ENCODE measurements at places on chromosomes 12 and 14.

DNA sequence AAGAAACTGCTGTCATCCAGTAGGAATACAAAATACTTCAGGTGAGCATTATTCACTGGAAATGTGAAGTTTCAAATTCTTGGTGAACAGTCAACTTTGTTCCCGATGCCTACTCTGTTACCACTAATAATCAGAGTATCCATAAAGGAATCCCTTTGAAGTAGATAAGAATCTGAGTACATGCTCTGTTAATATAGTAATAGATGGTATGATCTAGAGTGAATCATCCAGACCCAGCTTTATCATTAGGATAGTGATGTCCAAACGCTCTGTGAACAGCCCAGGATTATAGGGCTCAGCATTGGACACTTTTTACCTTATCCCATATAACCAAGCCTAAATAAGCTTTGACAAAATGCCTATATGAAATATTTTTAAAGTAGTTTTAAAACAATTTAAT, 33.3 kb downstream of the PPP2R3C start:
- no peak for DNase-seq

- DNase-seq, result no peak
These were observed 174.1 kb upstream of the PRICKLE1 start for GRCh38 chr12:42763682-42764081.

DNA sequence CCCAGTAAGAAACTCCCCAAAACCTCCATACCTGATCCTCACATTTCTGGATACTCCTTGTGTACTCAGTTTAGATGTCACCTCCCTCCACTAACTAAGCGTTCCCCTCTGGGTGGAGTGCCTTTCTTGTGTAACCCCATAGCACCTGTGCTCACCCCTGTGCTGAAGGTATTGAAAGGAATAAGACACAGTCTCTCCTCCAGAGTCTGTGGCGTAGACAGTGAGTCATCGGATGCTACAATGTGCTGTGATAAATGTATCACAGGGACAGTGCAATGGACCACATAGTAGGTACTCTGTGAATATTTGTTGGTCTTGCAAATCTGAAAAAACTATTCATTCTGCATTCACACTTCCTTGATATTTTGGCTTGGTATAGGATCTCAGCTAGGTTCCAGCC, 30.8 kb downstream of the TSPAN9 start:
- DNase-seq, result no peak

GRCh38 chr14:89085737-89086382, 261.4 kb downstream of the TTC8 start:
- no peak for DNase-seq

DNA sequence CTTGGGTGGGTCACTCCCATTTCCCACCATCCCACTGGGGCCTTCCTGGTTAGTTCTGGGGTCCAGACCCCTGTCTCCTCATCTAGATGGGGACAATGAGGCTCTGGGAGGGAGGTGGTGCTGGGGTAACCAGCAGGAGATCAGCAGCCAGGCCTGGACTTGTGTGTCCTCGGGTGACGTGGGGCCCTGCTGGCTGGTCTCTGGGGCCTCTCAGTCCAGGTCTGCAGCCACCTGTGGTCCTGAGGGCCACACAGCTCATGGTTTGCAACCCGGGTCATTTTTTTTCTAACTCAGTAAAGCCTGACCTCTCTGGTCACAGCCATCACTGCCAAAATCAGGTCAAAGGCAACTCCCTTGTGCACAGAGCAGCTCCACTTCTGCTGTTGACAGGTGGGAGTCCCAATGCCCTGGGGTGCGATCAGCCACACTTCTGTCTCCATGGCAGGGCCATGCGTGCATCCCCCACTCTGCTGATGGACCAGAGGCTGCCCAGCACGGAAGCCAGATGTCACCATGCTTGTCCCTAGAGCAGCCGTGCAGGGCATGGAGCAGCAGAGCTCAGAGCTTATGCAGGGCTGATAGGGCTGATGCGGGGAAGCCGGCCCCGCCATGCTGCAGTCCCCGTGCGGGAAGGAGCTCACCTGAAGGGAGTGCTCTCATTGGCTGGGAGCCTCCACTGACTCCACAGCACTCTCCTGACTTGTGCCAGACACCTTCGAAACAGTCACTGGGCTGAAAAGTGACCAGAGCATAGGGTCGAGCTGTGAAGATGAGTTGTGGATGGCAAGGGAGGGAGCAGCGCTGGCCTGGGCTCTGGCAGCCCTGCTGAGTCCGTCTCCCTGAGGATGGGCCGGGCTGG, 250.9 kb downstream of the ADGRD1 start:
- DNase-seq, result no peak

DNA sequence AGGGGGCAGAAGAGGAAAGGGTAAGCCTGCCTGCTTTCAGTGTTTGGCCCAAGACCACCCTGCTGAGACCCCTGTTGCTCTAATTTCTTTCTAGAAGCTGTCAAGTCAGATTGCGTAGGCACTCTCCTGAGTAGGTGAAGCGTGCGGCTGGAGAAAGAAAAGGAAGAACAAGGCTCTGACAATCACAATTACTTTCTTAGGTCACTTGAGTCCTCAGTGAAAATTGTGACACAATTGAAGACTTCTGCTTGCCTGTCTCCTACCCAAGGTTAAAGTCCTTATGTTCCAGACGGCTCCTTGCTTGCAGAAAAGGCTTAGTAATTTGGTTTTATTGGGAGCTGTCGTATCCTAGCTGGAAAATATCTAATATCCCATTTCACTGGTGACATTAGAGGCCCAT, 721 bp upstream of the CTSG start:
- DNase-seq, result no peak

DNA sequence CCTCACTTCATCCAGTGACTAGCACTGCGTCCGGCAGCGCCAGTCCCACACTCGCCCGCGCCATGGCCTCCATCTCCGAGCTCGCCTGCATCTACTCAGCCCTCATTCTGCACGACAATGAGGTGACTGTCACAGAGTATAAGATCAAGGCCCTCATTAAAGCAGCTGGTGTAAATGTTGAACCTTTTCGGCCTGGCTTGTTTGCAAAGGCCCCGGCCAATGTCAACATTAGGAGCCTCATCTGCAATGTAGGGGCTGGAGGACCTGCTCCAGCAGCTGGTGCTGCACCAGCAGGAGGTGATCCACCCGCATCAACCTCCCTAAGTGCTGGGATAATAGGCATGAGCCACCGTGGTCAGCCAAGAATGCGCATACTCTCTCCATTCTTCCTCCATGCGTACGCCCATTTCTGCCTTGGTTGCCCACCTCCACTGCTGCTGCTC, 59.9 kb downstream of the IRF2BPL start:
- DNase-seq, result no peak

DNA sequence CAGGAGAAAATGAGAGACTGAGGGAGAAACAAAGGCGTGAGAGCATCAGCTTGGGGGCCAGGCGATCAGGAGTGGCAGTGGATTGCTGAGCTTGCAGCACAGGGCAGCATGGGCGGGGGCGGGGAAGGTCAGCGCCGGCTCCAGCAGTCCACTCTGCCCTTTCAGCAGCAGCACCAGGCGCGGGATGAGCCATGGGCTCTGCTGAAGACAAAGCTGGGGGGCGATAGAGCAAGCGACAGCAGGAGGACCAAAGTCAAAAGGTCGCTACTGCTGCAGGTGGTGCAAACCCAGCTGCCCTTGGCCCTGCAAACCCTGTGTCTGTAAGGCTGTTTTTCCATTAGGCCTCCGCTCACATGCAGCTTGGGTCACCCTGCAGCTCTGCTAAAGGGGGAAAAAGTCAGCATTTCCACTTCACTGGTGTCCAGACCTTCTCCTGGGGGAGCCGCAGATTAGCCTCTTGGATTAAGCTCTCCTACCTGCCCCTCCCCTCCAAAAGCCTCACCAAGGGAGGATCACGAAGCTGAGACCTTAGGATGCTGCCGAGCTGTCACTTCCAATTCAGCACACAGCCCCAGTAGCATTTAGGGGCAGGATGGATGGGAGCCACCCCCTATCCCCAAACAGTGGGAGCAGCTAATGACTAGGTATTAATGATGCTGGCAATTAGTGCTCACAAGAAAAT, 204.8 kb downstream of the DPF3 start:
- no peak for DNase-seq

GRCh38 chr14:93059917-93060545, 55.7 kb downstream of the ITPK1 start:
- no peak for DNase-seq

GRCh38 chr12:65653946-65654629, 170.2 kb upstream of the HMGA2 start:
- no peak for DNase-seq

DNA sequence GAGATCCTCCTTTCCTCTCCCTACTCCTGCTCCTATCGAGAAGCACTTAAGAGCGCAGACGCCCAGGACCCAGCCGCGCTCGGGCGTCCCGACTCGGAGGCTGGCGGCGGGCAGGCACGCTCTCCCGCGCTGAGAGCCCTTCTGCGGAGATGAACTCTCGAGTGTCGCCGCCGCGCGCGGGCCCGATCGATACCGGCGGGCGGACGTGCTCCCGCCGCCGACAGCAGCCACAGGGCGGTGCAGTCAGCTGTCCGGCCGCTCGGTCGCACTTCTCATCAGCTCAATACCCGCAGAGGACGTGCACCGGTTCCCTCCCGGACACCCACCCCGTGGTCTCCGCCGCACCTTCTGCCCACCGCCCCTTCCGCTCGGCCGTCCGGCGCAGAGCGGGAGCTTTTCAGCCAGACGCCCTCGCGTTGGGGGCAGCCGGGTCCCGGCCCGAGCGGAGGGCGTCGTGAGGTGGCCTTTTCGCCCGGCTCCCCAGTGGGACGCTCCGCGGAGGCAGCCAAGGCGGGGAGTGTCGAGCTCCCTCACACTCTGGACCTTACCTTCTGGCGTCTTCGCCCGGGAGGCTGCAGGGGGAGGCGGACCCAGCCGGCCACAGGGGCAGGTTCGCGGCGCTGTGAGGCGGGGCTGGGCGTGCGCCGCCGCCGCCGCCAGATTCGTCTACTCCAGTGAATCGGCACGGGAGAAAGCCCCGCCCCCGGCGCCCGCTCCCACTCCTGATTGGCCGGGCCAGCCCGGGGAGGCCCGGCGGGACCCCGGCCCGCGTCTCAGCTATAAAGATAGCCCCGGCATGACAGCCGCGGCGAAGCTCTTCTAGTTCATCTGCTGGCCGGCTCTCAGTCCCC, at the start of gene INSM2:
Gene INSM2 (plus strand): TSS at position 808 of the 851 bp plus-strand sequence. CDS start 89 bp downstream, outside the sequence.
- peak; percentile 27 for DNase-seq

DNA sequence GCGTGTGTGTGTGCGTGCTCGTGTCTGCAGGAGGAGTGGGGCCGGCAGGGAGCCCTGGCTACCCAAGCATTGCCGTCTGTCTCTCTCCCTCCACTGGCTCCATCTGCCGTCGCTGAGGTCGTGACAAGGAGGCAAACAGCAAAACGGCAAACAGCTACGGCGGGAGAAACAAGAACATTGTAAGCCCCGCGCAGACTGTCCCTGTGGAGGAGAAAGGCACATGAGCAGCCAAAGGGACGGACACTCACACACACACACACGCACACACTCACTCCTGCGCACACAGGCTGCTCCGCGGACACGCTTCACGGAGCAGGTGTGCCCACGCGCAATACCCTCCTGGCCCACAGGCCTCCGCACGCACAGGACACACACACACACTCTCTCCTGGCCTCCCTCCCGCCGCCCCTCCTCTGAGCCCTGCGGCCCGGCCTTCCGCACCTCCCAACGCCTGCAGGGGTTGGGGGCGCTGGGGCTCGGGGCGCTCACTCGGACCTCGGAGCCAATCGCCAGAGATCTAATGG, 905 bp downstream of the CISTR start:
- no peak for DNase-seq

DNA sequence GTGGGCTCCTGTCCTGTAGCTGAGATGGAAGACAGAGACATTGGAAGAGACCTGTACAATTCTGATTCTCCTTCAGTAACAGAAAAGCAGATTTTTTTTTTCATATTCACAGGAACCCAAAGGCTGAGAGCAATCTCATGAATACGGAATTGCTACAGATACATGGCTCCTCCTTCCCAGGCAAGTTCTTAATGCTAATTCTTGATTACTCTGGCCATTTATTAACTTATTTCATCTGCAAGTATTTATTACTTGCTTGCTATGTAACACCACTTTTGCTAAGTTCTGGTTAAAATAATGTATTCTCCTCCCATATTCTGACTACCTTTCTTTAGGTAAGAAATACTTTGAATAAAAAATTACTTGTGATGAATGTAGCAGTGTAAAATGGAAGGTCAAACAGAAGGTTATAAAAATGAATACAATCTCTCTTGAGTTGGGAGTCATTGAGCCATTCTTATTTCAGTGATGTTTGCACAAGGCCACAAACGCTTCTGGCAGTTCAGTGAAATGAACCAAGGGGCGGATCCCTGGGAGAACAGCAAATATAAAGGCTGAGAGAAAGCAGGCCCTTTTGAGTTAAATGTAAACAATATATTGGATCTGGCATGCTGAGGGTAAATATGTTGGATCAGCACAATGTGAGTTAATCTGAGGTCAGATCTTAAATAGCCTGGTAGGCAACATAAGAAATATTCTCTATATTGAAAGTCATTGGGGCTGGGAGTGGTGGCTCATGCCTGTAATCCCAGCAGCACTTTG, 37.6 kb downstream of the MUCL1 start:
- no peak for DNase-seq

DNA sequence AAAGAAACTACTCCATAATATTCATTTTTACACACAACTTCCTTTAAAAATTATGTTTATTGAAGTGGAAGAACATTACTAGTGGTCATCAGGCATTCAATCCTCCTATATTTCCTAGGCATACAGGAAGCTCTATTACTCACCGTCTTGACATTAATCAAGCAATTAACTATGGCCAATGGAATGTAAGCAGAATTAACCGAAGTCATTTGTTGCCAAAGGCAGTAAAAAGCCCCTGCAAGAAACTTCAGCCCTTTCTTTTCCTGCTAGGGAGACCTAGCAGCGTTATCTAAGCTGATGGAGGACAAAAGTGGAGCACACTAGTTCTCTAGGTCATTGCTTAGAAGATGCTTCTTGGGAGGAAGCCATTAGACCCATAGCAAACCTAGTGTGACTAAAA, 399.6 kb downstream of the KCNH5 start:
- no peak for DNase-seq

DNA sequence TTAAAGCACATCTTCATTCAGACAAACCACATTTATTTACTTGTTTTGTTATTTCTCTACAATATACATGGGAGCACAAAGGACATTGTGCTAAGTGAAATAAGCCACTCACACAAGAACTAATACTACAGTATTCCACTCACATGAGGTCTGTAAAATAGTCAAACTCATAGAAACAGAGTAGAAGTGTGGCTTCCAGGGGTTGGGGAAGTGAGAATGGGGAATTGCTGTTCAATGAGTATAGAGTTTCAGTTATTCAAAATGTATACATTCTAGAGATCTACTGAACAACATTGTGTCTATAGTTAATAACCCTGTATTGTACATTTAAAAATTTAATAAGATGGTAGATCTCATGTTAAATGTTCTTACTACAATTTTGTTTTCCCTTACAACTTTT, 88.8 kb downstream of the ATXN7L3B start:
- DNase-seq, result no peak

GRCh38 chr12:105995961-105996431, 142.8 kb downstream of the NUAK1 start:
- DNase-seq, result no peak

- DNase-seq, result no peak
These were observed 322.4 kb downstream of the BCL11B start for GRCh38 chr14:98949481-98950135.

Data from stimulated activated CD8-positive, alpha-beta memory T cell treated with anti-CD3 and anti-CD28 coated beads, Interleukin-15, amount 100 ng/mL, for 4 hours (primary cell).